Stimulated activated CD4-positive, alpha-beta T cell treated with anti-CD3 and anti-CD28 coated beads, Interleukin-12 subunit alpha, Interleukin-12 subunit beta, amount 100 ng/mL, for 24 hours (primary cell): ENCODE measurements at places on chromosomes 12 and 14.

- DNase-seq = no peak
Measured at GRCh38 chr12:50551866-50552265, 47.1 kb downstream of the DIP2B start.

DNA sequence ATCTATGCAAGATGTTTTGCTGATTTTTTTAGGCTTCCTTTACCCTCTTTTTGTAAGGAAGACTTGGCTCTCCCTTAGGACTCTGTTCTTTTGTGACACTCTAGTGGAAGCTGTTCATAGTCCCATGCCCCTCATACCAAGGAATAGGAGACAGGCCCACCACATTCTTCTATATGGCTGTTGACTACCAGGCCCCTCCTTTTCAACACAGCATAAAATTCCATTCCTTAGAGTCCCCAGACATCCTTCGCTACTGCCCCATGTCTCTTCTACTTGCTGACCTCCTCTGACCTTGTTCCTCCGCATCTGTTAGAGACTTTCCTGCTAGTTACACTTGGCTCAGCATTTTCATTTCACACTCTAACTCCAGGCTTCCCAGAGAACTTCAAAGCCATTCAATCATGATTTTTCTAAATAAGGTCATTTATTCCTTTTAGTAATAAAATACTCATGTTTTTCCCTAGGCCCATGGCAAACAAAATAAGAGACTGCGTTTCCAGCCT lies 9.7 kb downstream of the PIK3C2G start:
- no peak for DNase-seq

DNA sequence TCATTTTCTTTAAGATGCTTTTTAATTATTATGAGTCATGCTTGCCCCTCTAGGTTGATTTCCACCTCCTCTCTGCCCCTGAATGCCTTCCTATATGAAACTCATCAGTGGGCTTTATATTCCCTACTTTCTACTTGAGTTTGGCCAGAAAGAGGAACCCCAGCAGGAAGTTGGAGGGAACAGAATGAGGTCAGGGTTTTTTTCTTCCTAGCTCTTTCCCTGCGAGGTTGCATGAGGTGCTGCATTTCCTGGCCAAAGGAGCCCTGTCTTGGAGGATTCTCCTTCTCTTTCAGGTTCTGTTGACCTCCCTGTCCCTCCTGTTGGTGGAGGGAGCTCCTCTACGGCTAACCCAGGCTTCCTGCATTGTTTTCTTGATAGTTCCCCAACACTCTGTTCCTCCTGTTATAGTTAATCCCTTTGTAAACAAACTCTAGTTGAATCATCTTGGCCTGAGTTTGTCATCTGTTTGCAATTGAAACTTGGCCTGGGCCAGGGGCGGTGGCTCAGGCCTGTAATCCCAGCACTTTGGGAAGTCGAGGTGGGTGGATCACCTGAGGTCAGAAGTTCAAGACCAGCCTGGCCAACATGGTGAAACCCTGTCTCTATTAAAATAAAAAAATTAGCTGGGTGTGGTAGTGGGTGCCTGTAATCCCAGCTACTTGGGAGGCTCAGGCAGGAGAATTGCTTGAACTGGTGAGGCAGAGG lies 15.3 kb upstream of the SPIC start:
- no peak for DNase-seq

DNA sequence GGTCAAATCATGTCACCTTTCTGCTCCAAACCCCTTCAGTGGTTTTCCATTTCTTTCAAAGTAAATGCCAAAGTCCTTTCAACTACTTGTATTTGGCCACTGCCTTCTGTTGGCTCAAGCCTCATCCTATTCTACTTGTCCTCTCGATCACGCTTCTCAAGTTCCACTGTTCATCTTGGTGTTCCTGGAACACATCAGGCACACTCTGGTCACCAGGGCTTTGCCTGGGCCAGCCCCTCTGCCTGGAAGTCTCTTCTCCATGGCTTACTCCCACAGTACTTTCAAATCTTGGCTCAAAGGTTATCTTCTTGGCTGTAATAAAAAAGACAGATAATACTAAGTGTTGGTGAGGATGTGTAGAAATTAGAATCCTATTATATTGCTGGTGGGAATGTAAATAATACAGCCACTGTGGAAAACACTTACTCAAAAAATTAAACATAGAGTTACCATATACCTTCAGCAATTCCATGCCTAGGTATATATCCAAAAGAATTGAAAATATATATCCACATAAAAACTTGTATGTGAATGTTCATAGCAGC lies 17.3 kb upstream of the PPFIBP1 start:
- DNase-seq = no peak

DNA sequence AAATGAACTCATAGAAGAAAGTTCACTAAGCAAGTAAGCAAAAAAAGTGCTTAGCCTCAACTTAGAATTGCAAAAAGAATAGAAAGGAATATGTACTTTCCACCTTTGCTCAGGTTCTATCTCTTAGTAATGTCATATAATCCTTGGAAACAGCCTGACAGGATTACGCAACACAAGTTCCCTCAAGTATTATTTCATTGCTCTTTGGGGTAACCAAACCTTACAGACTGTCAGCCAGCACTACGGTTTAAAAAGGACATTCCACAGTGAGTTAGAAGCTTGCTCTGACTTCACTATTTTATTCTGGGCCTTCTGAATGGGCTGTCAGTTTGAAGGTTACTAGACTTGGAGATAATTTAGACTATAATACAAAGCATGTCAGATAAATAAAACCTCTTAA lies 264.0 kb downstream of the ATXN7L3B start:
- no peak for DNase-seq

GRCh38 chr12:91633734-91634357 lies 451.2 kb upstream of the DCN start:
- no peak for DNase-seq

DNA sequence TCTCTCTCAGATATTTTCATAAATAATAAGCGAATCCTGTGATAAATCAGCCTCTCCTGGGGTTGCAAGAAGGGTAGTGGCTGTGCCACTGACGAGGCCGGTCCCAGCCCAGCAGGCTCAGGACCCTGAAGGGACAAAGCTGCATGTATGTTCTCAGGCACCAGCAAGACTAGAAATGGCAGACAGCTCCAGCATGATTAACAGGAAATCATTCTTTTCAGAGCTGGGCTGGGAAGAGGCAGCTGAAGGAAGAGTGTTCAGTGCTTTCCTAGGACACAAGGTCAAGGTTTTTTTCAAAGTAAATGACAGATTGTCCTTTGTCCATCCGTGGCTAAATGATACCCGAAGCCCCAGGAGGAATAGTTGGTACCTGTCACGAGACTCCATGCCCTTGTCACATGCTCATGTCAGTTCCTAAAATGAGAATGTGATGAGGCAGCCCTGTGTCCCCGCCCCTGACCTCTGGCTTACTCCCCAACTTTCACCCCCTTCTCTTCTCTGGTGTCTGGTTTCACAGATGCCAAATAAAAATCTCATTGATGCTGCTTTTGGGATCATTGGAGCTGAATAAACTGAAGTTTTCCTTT lies 65.1 kb downstream of the PPP1R36 start:
- DNase-seq = no peak

DNA sequence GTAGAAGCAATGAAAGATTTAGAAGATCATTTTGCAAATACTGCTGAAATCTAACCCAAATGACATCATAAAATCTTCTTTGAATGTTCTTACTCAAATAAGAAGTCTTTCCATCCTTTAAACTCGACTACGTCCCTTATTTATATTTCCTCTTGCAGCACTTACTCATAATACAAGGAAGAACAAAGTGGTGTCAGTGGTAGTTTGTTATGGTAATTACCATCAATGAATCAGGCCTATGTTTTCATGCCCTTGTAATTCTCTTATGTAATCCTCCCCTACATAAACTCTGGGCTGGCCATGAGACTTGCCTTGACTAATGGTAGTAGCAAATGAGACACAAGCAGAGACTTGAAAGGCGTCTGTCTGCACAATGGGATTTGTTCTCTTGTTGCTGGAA lies 17.0 kb downstream of the EEA1 start:
- no peak for DNase-seq

DNA sequence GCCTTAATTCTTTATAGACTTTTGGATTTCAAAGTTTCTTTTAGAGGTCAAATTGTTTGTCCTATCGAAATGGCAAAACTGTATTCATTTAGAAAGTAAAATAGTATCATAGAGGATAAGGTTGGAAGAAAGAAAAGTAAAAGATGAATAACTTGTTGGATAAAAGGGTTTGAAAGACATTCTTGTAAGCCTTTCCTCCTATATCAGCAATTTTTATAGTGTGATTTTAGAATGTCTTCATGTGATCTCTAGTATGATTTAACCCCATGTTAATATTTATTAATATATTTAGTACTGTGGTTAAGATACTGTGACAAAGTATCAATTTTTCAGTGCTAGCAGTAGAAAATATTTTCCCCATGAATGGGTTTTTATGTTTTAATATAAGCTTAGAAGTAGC lies 4.5 kb downstream of the ARF6 start:
- DNase-seq = no peak

DNA sequence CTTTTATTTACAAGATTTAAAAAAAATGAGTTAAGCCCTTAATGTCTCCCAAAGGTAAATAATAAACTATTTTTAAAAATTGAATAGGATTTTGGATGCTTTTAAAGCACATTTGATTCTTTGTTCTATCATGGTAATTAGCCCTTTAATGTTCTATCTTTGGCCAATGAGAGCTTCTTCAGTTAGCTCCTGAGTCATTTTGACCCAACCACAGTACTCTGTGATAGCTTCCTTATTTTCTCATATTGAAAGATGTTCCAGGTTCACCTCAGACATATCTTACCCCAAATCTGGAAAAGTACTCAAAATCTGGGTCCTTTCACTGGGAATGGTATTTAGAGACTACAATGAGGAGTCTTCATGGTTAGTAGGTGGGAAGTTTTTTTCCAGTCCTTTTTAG lies 98.0 kb downstream of the MYRFL start:
- no peak for DNase-seq

GRCh38 chr12:110600254-110600653 lies 13.7 kb upstream of the TCTN1 start:
- DNase-seq = no peak

- no peak for DNase-seq
Measured at GRCh38 chr14:98714626-98715425, 557.2 kb downstream of the BCL11B start.

DNA sequence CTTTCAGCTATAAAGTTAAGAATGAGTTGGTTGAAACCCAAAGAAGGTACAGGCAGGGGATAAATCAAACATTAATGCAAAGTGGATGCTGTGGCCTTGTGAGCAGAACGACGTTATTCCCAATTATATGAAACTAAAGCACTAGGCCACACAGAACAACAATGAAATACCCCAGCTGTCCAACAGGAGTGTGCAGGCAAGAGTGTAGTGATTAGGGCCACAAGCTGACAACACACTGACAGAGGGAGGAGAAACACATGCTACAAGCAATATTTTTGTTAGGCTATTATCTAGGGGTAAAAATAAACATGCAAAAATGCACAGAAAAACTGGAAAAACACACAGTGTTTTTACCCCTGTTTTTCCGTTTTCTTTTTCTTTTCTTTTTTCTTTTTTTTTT lies 15.0 kb downstream of the MAP3K9 start:
- DNase-seq = no peak

DNA sequence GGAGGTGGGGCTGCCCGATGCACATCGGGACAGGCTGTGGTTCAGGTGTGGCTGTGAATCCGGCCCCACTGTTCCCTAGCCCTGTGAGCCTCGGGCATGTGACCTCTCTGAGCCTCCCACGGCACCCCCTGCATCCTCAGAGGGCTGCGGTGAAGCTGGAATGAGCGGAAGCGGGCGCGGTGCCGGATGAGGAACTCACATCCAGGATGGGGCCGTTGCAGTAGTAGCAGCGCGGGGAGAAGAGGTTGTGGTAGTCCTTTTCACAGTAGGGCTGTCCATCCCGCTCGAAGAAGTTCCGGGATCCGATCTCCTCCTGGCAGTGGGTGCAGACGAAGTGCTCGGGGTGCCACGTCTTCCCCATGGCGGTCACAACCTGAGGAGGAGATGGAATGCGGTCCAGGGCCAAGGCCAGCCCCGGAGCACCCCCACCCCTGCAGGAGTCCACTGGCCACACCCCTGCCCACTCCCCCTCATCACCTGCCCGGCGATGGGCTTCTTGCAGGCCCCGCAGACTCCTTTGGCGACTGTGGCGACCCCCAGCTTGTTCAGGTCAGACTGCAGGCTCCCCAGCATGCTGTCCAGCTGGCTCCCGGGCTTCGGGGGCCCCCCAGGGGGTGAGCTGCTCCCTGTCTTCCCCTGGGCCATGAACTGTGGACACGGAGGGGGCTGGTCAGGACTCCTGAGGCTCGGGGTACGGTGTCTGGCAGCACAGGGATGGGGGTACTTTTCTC lies 13.9 kb upstream of the RPLP0 start:
- DNase-seq = no peak

DNA sequence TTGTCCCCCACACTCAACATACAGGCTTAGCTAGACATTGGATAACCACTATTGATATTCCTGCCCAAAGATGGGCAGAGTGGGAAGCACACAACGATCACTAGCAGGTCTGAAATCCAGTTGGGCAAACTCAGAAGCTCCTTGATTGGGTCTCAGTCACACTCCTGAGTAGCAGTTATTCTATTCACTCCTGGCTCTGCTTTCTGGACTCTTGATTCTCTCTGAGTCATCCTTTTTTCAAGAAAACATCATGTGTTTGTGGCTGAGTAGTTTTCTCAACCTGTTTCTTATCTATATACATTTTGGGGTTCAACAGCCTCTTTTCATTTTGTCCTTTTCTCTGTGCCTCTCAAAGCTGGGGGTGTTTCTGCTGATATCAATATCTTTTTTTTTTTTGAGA lies 46.0 kb upstream of the MANSC4 start:
- DNase-seq = no peak

GRCh38 chr12:10365696-10366405 lies 24.0 kb downstream of the KLRK1 start:
- DNase-seq = no peak

DNA sequence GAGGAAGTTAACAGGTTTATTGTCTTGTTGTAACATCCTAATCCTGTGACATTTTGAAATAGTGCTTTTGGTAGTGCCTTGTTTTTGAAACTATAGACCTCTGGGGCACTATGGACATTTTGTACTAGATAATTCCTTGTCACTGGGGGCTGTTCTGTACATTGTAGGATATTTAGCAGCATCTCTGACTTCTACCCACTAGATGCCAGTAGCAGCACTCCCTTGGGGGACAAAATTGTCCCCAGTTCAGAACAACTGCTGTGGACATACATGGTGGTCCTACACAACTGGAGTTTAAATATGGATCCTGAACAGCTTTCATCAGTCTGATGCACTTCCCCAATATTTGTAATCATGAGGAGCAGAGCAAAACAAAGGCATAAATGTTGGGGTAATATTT lies 264.7 kb downstream of the RAD51B start:
- DNase-seq = no peak

GRCh38 chr14:53360829-53361228 lies 207.7 kb upstream of the DDHD1 start:
- no peak for DNase-seq

DNA sequence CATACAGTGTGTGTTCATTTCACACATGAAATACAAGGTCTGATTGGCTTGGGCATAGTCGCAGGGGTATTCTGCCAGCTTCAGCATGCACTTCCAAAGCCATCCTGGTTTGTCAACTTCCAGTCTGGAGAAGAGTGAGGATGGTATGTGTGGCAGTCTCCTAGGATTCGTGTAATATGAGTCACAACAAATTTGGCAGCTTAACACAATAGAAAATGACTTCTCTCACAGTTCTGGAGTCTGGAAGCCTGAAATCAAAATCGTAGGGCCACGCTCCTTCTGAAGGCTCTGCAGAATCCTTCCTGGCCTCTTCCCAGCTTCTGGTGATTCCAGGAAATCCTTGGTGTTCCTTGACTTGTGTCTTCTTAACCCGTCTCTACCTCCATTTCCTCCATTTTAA lies 167.5 kb downstream of the PPM1H start:
- no peak for DNase-seq

- DNase-seq = no peak
Measured at GRCh38 chr12:68345763-68346162, 13.6 kb upstream of the MDM1 start.
